NCI-H226 (cell line): ENCODE measurements at places on chromosomes 7 and 10.

- DNase-seq = no peak
Measured at GRCh38 chr10:20128811-20129210, 312.6 kb downstream of the PLXDC2 start.

DNA sequence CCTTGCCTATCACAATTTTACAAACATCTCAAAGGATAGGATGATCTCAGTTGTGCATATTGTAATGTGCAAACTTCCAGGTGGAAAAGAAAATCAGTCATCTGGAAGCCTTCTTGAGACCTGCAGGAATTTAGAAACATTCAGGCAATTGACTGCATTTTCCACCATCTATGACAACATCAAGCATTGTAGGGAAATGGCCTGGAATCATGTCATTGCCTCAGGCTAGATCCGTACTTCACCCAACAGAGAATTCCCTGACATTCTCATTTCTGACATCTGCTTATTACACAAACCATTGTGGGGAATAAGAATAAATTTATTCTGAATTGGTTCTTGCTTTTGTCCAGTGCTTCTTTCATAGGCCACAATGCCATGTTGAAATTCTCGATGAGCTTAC is 124.9 kb upstream of the NPVF start:
- no peak for DNase-seq

DNA sequence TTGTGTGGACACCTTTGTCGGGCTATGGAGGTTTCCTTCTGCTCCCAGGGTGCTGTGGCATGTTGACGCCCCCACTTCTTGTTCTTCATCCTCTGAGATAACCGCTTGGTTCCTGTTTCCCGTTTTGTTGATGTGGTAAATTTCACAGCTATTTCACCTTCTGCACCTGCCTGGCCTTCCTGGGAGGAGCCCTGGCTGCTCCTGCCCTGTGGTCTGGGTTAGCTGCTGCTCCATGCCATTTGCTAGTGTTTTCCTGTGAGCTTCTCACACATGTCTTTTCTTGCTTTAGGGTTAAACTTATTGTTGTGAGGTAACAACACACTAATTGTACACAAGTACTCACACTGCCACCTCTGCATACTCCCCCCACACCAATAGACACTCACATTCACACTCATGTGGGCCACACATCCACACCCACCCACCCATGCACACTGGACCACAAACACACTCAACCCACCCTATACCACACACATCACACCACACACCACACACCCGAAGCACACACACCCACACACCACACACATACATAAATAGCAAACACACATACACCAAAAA is 46.5 kb upstream of the MSMB start:
- DNase-seq = no peak

DNA sequence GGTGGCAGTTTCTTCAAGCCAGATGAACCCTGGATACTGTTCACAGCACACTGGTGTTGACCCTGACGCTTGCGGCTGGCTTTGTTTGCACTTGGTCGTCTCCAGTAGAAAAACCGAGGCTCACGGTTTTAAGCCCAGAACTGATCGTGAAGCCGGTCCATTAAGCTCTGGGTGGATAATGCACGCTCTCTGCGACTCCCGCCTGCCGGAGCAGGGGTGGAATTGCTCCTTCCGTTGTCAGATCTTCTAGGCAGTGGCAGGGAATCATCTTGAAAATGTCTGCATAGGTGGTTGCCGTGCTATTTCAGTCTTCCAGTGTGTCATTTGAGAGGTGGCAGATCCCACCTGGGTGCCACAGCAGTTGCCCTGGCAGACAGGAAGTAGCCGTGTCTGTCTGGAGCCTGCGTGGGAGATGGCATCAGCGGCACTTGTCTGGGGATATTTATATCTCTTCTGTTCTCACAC is 35.9 kb upstream of the AP5Z1 start:
- DNase-seq = no peak

DNA sequence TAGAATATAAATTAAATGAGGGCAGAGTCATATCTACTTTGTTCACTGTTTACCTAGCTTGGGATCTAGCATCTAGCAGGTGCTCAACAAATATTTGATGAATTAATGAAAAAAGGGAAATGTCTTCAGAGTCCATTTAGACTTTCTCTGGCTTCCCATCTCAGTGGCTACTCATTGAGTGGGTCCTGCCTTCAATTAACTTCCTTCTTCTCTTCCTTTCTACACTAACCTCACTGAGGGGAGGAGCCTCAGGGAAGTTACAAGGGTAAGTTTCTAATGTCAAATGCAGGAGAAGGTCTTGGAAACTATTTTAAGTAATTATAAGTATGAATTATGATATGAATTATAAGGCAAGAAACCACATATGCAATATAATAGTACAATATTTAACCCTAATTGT is 28.2 kb upstream of the MPP7 start:
- no peak for DNase-seq

- DNase-seq = no peak
Measured at GRCh38 chr10:43226851-43227845, 39.7 kb downstream of the RASGEF1A start.

- no peak for DNase-seq
Measured at GRCh38 chr10:30818010-30818660, 188.6 kb upstream of the LYZL2 start.

DNA sequence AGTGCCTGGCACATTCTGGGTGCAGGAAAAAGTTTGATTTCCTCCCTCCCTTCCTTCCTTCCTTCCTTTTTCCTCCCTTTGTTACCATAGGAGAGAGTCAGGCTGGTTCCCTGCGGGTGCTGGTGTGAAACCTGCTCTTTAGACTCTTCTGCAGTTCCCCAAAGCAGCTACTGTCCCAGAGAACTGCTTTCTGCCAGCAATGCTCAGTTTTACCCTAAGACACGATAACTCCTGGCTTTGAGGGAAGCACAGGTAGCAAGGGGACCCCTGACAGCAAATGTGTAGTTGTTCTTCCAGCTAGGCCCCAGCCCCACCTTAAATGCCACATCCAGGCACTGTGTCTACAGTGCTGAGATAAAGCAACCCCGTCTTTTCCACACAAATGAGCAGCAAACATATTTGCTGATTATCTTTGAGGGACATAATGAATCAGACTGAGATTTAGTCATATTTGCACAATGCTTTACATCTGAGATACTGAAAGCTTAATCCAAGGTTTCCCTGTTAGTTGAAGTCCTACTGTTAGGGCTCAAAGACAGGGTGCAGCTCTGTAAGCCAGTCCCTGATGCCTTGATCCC is 55.5 kb downstream of the MET start:
- DNase-seq = no peak

DNA sequence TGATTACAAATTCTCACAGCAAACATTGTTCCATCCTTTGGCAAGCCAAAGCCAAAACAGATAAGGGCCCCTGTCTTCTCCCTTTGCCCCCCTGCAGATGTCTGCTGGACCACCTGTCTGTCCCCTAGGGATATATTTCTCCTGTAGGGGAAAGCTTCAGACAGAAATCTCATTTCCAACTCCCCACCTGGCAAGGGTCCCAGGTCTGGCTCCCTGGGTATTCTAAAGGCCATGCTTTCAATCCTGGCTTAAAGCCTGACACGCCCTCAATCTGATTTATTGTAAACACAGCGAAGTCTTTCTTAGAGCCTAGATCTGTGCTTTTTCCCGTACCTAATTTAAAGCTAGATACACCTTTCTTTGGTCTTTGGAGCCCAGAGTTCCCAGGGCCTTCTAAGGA is 66.1 kb downstream of the KCNMA1 start:
- peak; percentile 13 for DNase-seq

- DNase-seq = no peak
Measured at GRCh38 chr7:102837802-102838201, 75.0 kb upstream of the LRRC17 start.

DNA sequence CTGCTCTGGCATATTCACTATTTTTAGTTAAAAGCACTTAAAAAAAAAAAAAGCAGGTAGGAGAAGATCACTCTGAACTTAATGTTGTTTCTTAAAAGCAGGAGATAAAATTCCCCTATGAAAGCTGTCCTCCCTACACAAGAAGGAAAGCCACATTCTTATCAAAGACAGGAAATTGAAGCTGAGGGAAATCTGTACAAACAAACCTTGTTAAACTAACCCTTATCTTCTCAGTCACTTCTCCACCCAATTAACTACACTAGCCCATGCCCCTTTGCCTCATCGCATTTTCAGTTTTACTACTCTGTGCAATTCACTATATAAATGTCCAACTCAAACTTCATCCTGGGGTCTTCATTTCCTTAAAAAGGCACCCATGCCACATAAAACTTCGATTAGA is 2.7 kb upstream of the CDCA7L start:
- peak; percentile 41 for DNase-seq

- DNase-seq = no peak
Measured at GRCh38 chr7:95106401-95106800, 199.0 kb downstream of the PPP1R9A start.

DNA sequence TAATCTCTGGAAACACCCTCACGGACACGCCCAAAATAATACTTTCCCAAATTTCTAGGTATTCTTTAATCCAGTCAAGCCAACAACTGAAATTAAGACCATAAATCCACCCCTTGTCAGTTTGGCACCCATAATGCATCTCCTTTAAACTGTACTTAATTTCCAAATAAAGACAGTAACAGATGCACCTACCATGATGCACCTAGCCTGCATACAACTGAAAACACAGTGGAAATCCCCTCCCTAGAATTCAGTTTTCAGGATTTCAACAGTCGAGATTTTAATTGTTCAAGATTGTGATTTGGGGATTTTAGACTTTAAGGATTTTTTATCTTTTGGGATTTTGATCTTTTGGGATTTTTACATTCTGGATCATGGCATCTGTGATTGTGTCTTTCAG is 17.1 kb downstream of the STK17A start:
- DNase-seq = no peak

- DNase-seq = no peak
Measured at GRCh38 chr10:80289451-80290287, at the start of gene MAT1A. Gene MAT1A, minus strand, starts transcription at chr10:80289658. Its CDS starts 235 bp downstream, at chr10:80289423.

DNA sequence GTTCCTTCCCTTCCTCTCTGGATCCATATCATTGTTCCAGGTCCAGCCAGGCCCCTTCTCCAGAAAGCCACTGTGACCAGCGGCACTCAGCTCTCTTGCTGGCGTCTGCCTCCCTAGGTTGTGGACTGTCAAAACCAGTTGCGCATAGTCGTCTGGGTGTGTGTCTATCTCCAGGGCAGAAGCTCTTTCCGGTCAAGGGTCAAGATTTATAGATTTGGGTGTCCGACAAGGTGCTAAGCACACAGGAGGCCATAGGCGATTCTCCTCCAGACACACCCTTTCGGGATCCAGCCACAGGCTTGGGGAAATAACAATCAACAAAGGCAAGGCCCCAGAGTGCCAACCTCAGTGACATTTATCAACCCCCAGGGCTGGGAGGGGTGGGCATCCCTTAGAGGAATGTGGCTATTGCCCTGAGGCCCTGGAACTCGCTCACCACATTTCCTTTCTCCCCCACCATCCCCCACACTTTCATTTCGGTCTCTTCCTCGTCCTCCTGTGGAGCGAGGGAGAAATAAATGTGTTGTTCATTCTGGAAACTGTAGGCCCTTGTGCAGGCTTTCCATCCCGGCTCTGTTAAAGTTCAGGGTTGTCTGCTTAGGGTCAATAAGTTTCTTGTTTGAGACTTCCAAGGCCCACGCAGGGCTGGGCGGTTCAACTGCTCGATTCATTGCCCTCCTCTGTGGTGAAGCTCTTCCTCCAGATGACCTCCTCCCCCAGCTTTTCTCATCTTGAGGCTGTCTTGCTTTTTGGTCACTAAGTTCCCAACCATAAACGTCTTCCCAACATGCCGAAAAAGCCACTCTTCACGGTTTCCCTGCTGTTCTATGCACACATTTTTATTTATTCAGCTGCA is 57.9 kb downstream of the AFAP1L2 start:
- no peak for DNase-seq
